Activated T-cell treated with anti-CD3 and anti-CD28 coated beads for 24 hours (primary cell): ENCODE measurements at places on chromosomes 13 and 19.
A peak's percentile ranks its signal among the peaks of the same experiment; 100 is the strongest.

GRCh38 chr13:97798836-97799235 lies 154.6 kb upstream of the IPO5 start:
- no peak for DNase-seq

DNA sequence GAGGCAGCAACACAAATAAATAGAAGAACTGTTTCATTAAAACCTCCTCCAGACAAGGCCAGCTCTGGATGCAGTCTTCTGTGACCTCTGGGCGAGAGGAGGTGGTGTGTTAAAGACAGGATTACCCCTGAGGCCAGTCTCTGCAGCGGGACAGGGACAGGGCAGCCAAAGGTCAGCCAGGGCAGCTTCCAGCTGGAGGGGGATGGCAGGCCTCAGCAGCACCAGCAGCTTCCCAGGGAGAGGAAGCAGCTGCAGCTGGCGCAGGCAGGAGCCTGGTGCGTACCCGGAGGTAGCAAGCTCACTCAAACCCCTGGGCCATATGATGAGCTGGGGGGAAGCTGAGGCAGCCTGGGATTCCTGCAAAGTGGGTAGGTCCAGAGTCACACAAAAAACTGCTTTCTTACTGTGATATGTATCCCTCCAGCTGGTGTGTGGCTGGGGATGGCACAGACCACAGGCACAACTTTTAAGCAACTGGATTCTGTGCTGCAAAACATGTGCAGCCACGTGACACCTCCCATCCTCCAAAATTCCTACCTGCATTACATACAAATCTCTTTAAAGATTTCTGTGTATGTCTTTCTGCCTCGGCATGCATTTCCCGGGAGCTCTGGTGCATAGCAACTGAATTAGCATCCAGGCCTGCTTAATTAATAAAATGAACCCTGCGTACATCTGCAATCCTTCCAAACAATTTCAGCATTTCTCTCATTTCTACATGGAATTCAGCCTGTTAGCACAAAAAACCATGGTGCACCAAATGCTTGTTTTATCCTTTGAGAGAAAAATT lies 238.3 kb upstream of the MAB21L1 start:
- no peak for DNase-seq

- no peak for DNase-seq
These were observed 3.3 kb upstream of the AP3D1 start for GRCh38 chr19:2154587-2155075.

GRCh38 chr13:33007237-33007636 lies 9.0 kb upstream of the KL start:
- no peak for DNase-seq

DNA sequence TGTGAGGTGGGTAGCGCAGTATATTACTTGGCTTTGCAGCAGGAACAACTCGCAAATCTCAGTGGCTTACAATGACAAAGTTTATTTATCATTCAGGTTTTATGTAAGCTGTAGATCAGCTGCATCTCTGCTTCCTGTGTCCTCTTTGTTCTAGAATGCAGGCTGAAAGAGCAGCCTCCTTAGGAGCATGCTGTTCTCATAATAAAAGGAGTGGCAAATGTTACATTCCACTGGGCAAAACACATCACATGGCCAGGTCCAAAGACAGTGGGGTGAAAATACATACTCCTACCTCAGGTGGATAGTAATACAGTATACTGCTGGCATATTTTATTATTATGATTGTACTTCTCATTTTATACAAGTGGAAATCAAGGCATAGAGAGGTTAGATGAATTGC lies 1.2 kb upstream of the CSNK1A1L start:
- no peak for DNase-seq

DNA sequence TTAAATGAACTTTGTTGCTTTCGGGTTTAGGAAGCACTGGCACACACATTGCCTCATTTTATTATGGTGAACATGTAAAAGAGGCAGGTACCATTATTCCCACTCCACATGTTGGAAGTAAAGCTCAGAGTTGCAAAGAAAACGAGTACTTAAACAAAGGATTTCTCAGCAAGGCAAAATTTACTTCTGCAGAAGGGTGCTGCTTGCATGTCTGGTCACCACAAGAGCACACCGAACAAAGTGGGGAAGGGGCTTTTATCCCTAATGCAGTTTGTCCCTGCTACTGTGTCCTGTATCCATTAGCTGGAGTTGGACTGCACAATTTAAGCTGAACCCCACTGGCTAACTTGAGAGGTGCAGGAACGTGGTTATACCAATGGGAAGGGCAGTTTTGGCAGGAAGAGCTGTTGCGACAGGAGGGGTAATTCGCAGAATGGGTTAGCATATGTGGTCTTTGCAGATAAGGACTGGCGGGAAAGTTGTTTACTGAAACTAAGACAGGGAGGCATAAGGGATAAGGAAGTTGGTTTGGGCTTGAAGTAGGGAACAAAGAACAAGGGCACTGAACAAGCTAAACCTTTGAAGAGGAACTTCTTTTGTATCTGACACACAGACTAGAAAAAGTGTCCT lies 545.5 kb downstream of the UQCRFS1 start:
- no peak for DNase-seq

GRCh38 chr19:45162608-45163143 lies 1.9 kb upstream of the NKPD1 start:
- DNase-seq, result no peak

DNA sequence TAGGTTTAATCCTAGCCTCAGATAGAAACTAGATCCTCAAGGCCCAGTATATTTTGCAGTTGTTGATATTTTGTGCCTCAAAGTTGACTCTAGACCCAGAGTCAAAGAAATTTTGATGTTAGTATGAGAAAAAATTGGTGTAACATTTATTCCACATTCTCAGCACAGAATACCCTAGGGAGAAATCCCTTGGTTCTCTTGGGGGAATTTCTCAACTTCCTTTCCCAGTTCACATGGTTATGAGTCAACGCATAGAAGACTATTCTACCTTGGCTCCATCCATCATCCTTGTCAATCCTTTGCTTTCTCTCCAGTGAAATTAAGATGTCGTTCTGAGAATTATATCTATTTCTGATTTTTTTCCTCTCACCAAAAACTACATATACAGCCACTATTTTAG lies 145.3 kb downstream of the POSTN start:
- no peak for DNase-seq

GRCh38 chr19:50542943-50543342 lies 25.3 kb downstream of the LRRC4B start:
- DNase-seq, result no peak

DNA sequence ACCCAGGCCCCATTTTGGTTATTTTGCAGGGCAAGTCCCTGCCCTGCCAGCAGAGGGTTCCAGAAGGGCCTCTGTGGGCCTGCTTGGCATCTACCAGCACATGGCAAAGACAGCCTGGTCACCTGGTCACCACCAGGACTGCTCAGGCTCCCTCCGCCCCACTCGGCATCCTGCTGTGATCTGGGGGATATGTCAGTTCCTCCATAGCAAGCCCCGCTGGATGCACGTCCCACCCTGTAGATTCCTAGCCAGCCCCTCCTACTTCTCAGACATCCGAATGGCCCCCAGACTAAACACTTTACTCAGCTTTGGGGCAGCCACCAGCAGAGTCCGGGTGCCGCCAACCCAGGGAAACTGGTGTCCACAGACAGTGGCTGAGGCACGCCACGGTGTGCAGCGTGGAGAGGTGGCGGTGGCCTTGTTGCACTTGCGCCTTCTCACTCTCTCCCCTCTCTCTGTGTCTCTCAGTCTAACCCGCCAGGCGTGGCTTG lies 31.8 kb upstream of the USE1 start:
- peak; percentile 12 for DNase-seq

GRCh38 chr13:51967482-51968446 lies 43.5 kb downstream of the ATP7B start:
- no peak for DNase-seq
